ENCODE measurements at places on chromosomes 5 and 9. TPM values are rescaled to one million over a fixed set of nuclear protein-coding genes. Genes with fewer than 3 reads are reported as not detected.

Gene OMD
- not detected for polyA plus RNA-seq

GRCh38 chr5:121962958-121963357 is 1.2 kb downstream of the SRFBP1 start:
- no peak for DNase-seq

- no peak for DNase-seq
Measured at GRCh38 chr5:26833596-26833995, 204.8 kb downstream of the CDH9 start.

- no peak for DNase-seq
Measured at GRCh38 chr9:5629312-5630080, 589 bp downstream of the RIC1 start.

- DNase-seq, result no peak
Measured at GRCh38 chr5:1139331-1140170, 27.7 kb upstream of the SLC12A7 start.

- no peak for DNase-seq
Measured at GRCh38 chr9:35882996-35883395, 12.8 kb upstream of the OR13J1 start.

Gene SLC6A7
- not detected for polyA plus RNA-seq
